ENCODE measurements at places on chromosomes 1 and 21. TPM values are rescaled to one million over a fixed set of nuclear protein-coding genes. Genes with fewer than 3 reads are reported as not detected.

DNA sequence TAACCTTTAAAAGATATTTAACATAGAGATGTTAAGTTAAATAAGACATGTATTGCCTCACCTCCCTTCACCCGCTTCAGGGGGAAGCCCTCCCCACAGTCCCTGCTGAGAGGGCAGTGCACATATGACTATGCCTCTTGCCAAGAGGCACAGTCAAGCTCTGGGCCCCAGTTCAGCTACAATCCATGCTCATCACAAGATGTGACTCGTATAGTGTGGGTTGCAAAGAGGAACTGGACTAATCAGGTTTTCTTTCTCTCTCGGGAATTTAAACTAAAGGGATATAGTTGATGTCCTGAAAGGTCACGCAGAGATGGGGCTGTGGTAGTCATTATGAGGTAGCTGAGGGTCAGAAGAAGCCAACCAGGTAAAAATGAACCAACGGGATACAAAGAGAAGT, 35.6 kb downstream of the LYST start:
- peak; percentile 98 for ATAC-seq

Gene AMY1B
- not detected for total RNA-seq

GRCh38 chr1:176820391-176821031, 344.0 kb downstream of the ASTN1 start:
- no peak for ATAC-seq

DNA sequence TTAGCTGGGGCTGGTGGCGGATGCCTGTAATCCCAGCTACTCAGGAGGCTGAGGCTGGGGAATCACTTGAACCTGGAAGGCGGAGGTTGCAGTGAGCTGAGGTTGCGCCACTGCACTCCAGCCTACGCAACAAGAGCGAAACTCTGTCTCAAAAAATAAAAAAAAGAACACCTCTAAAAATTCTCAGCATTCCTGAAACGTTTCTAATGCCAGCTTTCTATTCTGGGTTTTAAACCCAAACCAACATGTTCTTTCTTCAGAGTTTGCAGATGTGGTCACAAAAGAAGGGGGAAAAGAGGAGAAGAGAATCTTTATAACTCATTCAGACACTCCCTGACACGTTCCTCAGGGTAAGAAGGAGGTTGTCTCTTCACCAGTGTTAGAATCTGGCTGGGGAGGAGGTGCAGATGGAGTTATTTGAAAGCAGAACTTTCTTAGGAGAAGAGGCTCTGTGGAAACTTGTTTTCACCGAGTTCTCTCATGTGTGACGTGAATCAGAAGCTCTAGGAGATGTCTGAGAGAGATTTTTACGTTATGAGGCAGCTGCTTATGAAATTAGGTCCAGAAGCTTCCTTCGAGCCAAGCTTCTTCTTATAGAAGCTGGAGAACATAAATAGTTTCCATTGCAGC, 17.8 kb upstream of the CNR2 start:
- no peak for ATAC-seq

DNA sequence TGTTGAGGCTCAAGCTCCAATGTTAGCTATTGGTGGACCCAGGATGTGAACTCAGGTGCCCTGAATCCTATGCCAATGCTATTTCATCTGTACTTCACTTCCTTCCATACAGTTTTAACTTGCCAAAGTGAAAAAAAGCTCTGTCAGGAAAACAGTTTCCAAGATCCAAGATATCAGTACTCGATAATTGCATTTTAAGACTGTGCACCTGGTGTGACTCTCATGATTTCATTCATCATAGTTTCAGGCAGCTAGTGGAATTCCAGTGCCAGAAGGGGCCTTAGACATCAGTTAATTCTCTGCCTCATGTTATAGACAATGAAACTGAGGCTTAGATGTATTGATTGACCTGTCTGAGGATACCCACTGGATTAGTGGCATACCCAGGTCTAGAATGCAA, 26.5 kb upstream of the LEPR start:
- ATAC-seq, result no peak

Gene DNAJC28
- 0.79 TPM for total RNA-seq

GRCh38 chr1:93137604-93138292, 42.5 kb downstream of the TMED5 start:
- ATAC-seq, result no peak

DNA sequence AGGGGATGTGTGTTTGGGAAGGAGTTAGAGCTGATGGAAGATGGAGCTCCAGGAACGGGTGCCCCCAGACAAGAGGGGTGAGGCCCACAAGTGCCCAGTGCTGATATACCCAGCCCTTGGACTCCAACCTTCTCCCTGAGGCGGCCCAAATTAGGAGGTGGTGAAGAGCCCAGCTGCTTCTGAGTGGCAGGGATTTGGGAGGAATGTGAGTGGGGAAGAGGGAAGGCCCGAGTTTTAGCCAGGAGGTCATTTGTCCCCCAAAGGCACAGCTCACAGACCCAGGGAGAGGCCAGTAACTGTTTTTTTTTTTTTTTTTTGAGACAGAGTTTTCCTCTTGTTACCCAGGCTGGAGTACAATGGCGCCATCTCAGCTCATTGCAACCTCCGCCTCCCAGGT, 1.2 kb upstream of the PADI2 start:
- ATAC-seq, result no peak

DNA sequence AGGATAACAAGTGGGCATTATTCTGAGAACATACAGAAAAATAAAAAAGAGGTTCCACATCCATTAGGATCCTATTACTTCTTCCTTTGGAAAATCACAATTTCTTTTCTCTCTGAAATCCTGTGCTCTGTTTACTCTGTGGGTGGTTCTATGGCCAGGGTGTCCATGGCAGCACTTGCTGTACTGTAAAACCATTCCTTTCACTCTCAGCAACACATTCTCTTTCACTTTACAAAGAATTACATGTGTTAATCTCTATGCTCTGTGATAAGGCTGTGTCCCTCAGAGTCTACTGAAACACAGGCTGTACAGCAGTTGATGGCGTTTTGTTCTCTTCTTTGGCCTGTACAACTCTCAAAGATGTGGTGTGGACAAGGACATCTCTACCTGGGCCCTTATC, 524.1 kb downstream of the PTBP2 start:
- no peak for ATAC-seq

Gene OSBPL9
- 47.6 TPM for total RNA-seq

- no peak for ATAC-seq
These were observed 25.3 kb downstream of the TFF3 start for GRCh38 chr21:42289926-42290325.

Gene OR10J4
- not detected for total RNA-seq

Gene MFN2
- total RNA-seq, result 46.5 TPM

Gene MYCL
- total RNA-seq, result not detected

Measured in activated T-helper 17 cell treated with anti-CD3 and anti-CD28 coated beads, Interleukin-2, amount 50 U/mL, for 72 hours (primary cell).